Brain microvascular endothelial cell (primary cell): ENCODE measurements at places on chromosomes 2 and 18.

GRCh38 chr18:61829108-61829507, 63.7 kb downstream of the RNF152 start:
- DNase-seq = no peak

DNA sequence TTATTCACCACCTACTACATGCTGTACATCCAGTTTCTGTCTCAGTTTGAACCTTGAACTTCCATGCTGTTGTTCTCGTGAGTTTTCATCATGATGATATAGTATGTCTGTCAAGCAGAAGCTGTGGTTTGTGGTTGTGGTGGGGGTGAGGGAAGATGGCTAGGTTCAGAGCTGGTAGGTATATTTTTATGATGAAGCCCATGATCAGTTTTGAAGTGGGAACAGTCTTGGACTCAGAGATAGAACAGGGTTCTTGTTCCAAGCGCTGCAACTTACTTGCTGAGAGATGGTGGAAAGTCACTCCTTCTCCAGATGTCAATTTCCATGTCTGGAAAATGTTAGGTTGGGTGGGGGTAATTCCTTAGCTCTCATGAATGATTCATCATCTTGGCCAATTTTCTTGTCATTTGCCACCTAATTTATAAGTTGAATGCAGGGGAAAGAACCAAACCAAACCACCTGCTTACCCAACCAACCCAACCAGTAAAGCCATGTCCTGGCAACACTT, 21.6 kb downstream of the PMAIP1 start:
- no peak for DNase-seq

- peak; percentile 66 for DNase-seq
Measured at GRCh38 chr2:196170213-196170605, 1.2 kb downstream of the STK17B start.

GRCh38 chr18:50578030-50578429, 18.1 kb downstream of the MAPK4 start:
- no peak for DNase-seq

- no peak for DNase-seq
Measured at GRCh38 chr18:74370115-74370514, 54.5 kb downstream of the C18orf63 start.

GRCh38 chr2:88857274-88857741, 165.8 kb downstream of the RPIA start:
- no peak for DNase-seq

GRCh38 chr2:137050949-137051348, 285.6 kb downstream of the THSD7B start:
- DNase-seq = no peak

- DNase-seq = no peak
Measured at GRCh38 chr2:44181648-44182047, 13.0 kb downstream of the PPM1B start.

DNA sequence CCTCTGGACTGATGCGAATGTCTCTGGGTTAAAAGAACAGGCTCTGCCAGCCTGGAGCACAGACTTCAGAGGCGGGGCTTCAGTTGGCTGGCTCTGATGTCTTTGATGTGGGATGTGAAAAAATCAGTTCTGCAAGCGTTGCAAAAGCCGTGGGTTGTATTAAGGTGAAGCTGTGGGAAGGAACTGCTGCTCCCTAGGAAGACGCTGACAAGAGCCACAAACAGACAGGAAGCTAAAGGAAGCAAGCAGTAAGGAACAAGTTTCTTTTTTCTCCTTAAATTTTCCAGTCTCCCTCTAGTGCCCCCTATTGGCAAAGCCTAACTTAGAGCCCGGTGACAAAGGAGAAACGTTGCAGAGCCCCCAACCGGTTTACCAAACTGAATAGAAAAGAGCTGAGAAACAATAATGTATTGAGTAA, 239.0 kb downstream of the CCDC178 start:
- DNase-seq = peak; percentile 2

- DNase-seq = no peak
Measured at GRCh38 chr2:99660616-99661406, 171.0 kb upstream of the REV1 start.

DNA sequence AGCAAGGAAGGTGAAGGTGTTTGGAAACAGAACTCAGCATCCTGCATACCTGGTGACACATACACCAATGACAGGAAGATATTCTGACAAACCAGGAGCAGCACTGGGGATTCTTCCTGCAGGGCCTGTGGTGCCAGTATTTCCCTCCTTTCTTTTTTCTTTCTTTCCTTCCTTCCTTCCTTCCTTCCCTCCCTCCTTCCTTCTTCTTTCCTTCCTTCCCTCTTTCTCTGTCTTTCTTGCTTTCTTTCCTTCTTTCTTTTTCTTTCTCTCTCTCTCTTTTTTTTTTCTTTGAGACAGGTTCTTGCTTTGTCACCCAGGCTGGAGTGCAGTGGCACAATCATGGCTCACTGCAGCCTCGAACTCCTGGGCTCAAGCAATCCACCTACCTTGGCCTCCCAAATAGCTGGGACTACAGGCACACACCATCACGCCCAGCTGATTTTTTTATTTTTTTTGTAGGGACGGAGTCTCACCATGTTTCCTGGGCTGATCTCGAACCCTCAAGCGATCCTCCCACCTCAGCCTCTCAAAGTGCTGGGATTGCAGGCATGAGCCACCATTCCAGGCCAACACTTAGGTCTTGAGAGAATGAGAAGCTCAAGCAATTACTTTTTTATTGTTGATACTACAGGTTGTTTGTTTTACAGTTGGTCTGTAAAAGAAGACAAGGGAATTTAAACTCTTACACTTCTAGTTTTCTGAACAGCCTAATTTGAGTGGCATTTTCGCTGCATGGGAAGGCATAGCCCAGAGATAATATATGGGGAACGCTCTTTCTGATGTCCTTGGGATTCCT, 54.7 kb upstream of the GATA6 start:
- no peak for DNase-seq

GRCh38 chr2:71358931-71359671, 27.5 kb downstream of the ZNF638 start:
- DNase-seq = peak; percentile 36

DNA sequence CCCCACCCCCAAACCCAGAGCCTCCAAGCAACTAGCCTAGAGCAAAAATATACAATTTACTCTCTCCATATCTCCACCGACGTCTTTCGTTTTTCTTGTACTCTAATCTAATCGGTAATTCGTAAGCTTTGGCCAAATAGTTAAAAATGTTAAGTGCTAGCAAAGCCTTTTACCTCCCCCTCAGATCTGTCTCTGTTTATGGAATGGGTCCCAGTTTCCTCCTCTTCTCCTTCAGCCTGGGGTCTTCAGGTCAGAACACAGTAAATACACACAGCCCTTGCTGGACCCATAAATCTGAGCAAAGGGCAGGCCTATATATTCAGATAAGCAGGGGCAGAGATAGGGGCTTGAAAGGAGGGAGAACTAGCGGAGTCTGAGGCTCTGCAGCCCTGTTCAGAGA, 267.4 kb downstream of the MEIS1 start:
- DNase-seq = no peak

DNA sequence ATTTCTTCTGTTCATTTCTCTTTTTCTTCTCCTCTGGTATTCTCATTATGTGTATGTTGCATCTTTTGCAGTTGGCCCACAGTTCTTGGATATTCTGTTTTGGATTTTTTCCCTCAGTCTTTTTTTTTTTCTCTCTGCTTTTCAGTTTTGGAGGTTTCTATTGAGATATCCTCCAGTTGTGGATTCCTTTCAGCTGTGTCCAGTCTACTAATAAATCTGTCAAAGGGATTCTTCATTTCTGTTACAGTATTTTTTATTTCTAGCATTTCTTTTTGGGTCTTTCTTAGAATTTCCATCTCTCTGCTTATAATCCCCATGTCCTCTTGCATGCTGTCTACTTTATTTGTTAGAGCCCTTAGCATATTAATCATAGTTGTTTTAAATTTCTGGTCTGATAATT, 6.3 kb upstream of the MEP1B start:
- no peak for DNase-seq

GRCh38 chr2:54404270-54404669, 51.9 kb upstream of the SPTBN1 start:
- no peak for DNase-seq

DNA sequence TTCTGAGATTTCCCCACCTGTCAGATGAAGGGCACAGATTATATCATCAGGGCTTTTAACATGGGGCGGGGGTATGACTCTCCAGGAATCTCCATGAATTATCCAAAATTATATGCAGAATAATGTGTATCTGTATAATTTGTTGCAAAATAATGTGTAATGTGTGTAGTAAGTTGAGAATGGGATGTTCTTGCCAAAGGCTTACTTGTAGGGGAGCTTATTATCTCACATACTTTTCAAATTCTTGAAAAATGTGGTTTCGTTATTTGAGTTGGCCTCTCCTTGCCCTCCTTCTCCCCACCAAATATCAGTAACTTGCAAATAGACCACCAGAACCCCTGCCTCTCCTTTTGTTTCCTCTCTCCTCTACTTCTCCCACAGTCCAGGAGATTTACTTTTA, 35.6 kb downstream of the UBR3 start:
- no peak for DNase-seq

DNA sequence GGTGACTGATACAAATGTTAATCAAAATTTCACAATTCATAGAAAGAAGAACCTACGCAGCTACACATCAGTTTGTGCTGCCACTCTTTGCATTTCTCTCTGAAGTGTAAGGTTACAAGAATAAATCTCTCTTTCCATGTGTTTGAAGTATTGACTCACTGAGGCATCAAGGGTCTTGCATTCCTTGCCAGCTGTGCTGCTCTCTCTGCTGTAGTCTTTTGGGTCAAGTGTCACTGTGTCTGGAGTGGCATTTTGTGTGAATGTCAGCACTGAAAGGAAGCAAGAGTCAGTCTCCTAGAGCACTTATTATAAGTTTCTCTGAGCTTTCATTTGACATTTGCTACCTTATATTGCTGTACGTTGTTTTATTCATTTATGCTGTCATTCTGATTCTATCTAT, 1696.1 kb upstream of the LRRTM1 start:
- DNase-seq = no peak

DNA sequence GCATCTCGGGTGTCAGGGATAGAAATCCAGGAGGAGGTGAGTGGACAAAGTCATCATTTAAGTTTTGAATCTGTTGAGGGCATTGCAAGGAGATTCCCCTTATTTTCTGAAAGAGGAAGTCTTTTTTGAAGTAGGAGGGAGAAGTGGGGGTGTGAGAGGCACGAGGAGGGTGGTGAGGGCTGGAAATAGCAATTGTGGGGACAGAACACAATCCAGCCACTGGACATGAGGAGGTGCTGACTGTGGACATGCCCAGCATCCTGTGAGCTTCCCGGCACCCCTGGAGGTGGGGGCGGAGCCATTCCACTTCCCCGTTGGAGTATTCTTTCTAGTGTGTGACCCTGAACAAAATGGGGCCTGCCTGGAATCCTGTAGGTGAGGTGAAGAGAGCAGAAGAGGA, 310.7 kb upstream of the EPAS1 start:
- no peak for DNase-seq

DNA sequence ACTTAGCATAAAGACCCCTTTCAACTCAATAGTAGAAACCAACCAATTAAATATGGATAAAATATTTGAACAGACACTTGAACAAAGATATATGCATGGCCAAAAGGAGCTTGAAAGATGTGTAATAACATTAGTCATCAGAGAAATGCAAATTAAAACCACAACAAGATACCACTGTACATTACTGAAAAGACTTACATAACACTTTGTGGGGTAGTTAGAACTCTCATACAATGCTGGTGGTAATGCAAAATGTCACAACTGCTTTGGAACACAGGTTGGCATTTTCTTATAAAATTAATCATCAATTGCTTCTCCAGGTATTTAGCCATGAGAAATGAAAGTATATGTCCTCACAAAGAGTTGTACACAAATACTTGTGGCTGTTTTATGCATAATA, 60.7 kb downstream of the TTC27 start:
- no peak for DNase-seq

DNA sequence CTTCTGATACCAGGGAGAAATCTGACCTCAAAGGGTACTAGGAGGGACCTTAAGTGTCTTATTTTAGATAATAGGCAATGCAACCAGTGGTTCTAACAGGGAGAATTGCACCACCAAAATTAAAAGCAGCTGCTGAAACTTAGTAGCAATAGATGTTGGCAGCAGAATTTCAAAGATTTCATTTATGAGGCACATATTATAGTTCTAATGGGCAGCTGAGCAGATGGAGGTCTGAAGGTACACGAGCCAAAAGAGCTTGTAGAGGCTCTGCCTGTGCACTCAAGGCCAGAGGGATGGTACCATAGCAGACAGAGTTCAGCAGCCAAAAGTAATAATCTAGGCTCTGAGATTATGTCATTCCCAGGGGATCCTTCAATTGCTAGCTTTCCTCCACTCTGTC, 87.3 kb upstream of the NCKAP5 start:
- DNase-seq = no peak

- DNase-seq = no peak
Measured at GRCh38 chr2:69993708-69994107, 32.3 kb upstream of the ASPRV1 start.

- no peak for DNase-seq
Measured at GRCh38 chr2:194135463-194135862, 1521.6 kb upstream of the SLC39A10 start.
